Activated CD4-positive, alpha-beta T cell treated with anti-CD3 and anti-CD28 coated beads for 4 hours (primary cell): ENCODE measurements at places on chromosomes 1 and 21.

- no peak for DNase-seq
Observed at GRCh38 chr1:236654957-236655356, 31.3 kb upstream of the ACTN2 start.

DNA sequence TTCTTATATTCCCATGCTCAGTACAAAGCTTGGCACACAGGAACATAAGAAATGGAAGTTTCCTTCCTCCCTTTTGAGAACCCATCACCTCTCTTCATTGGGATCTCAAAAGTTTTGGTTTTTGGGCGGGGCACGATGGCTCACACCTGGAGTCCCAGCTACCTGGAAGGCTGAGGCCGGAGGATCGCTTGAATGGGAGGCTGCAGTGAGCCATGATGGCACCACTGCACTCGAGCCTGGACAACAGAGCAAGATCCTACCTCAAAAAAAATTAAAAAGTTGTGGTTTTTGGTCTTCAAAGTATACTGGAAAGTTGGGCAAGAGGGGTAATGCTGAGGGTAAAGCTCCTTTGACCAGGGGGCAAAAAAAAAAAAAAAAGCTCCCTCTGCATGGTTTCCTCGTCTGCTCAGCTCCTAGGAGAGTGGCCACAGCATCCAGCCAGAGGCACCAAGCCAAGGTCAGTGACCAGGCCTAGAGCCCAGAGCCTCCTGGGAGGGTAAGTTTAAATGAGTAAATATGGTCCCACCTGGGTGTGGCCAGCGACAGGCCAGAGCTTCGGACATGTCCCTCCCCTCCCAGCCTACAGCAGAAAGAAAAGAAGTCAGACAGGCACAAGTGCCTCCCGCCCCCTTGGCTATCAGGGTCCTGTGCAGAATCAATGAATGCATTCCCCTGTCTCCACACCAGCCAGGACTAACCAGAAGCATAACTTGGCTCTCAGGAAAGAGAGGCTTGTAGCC lies 5.0 kb downstream of the MEF2D start:
- DNase-seq = no peak

DNA sequence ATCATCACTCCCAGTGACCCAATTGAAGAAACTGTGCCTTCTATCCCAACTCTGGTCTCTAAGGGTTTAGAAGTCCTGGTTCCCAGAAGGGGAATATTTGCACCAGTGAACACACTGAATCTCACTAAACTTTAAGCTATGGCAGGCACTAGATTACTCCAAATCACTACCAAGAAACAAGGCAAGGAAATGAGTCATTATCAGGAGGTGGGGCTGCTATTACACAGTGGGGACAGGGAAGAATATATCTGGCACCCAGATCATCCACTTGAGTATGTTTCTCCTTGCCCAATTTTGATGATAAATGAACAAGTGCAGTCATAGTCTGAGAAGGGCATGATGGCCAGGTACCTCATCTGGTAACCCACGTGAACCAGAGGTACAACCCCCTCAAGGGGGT lies 7.0 kb downstream of the MRPL9 start:
- no peak for DNase-seq

- DNase-seq = no peak
Observed at GRCh38 chr1:6141592-6141991, 38.5 kb downstream of the CHD5 start.

GRCh38 chr1:100613817-100614559 lies 76.0 kb downstream of the GPR88 start:
- DNase-seq = no peak

GRCh38 chr21:19228226-19228625 lies 824.6 kb upstream of the TMPRSS15 start:
- no peak for DNase-seq

- DNase-seq = no peak
Observed at GRCh38 chr21:25850126-25850842, 115.5 kb downstream of the GABPA start.
